ENCODE measurements at places on chromosomes 7 and 10. TPM values are rescaled to one million over a fixed set of nuclear protein-coding genes. Genes with fewer than 3 reads are reported as not detected.

Gene FGFR2
- 149 TPM for total RNA-seq

Gene GRM3
- total RNA-seq = 1.4 TPM

Gene ARHGEF35
- 17.3 TPM for total RNA-seq

Gene ARHGAP22
- total RNA-seq = 4.7 TPM

Gene ZP3
- total RNA-seq = not detected

Gene ZNF467
- total RNA-seq = 16.1 TPM

Gene CCDC136
- total RNA-seq = 74.2 TPM

Gene NEUROD6
- not detected for total RNA-seq

Gene UNCX
- not detected for total RNA-seq

Gene SMARCD3
- 52.9 TPM for total RNA-seq

Gene CEP55
- total RNA-seq = 9.1 TPM

Gene ICA1
- 61.7 TPM for total RNA-seq

Gene CALHM1
- total RNA-seq = not detected

Gene FOXI2
- 1.7 TPM for total RNA-seq

- no peak for DNase-seq
- peaks cover 31% of the 10 kb centered on the region for H3K27me3 ChIP-seq
- no peak overlapping the region for H3K4me3 ChIP-seq
- H3K27ac ChIP-seq = no peak overlapping the region
- no peaks in the 10 kb centered on the region for H3K36me3 ChIP-seq
- H3K4me1 ChIP-seq = peaks cover 9% of the 10 kb centered on the region
Observed at GRCh38 chr10:77034240-77034639, 603.4 kb downstream of the KCNMA1 start.

- H3K4me3 ChIP-seq = peak overlapping the region; percentile 55
- no peaks in the 10 kb centered on the region for H3K27me3 ChIP-seq
- peaks cover 8% of the 10 kb centered on the region for H3K4me1 ChIP-seq
Observed at GRCh38 chr10:97687785-97688781, 1.0 kb upstream of the AVPI1 start.

- H3K36me3 ChIP-seq = peaks cover 15% of the 10 kb centered on the region
- no peaks in the 10 kb centered on the region for H3K27me3 ChIP-seq
- H3K4me3 ChIP-seq = no peak overlapping the region
- H3K27ac ChIP-seq = no peak overlapping the region
Observed at GRCh38 chr10:29612657-29613056, 22.1 kb downstream of the SVIL start.

- no peak overlapping the region for H3K27ac ChIP-seq
- H3K36me3 ChIP-seq = no peaks in the 10 kb centered on the region
- peaks cover 18% of the 10 kb centered on the region for H3K27me3 ChIP-seq
- H3K4me1 ChIP-seq = peaks cover 4% of the 10 kb centered on the region
Observed at GRCh38 chr7:134347567-134347966, 30.8 kb upstream of the SLC35B4 start.

DNA sequence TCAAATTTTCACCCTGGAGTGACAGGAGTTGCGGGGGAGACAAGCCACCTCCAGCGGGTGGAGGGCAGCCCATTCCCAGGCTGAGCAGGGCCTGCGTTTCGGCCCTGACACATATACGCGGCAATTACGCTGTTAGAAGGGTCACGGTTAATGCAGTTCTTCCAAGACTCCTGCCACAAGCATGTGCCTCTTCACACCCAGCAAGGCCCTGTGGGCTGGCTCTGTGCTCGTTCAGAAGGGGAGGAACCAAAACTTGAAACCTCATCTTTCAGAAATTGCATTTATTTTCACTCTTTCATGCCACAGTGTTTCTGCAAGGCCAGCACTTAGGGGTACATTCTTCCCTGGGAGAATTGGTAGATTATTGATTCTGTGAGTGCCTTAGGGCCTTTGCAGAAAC is 24.7 kb downstream of the LRMDA start:
- H3K27ac ChIP-seq = no peak overlapping the region
- peaks cover 13% of the 10 kb centered on the region for H3K4me1 ChIP-seq
- peaks cover 38% of the 10 kb centered on the region for H3K27me3 ChIP-seq

GRCh38 chr10:5563321-5563961 is 38.7 kb downstream of the CALML3 start:
- no peak overlapping the region for H3K4me3 ChIP-seq
- no peak for DNase-seq
- H3K4me1 ChIP-seq = peaks cover 33% of the 10 kb centered on the region
- H3K36me3 ChIP-seq = no peaks in the 10 kb centered on the region
- no peak overlapping the region for H3K27ac ChIP-seq
- H3K27me3 ChIP-seq = peaks cover 34% of the 10 kb centered on the region

- peaks cover 15% of the 10 kb centered on the region for H3K36me3 ChIP-seq
- H3K27ac ChIP-seq = peak overlapping the region; percentile 65
- no peak overlapping the region for H3K4me3 ChIP-seq
- H3K27me3 ChIP-seq = no peaks in the 10 kb centered on the region
- DNase-seq = no peak
Observed at GRCh38 chr7:4072161-4072925, 609.8 kb upstream of the FOXK1 start.

DNA sequence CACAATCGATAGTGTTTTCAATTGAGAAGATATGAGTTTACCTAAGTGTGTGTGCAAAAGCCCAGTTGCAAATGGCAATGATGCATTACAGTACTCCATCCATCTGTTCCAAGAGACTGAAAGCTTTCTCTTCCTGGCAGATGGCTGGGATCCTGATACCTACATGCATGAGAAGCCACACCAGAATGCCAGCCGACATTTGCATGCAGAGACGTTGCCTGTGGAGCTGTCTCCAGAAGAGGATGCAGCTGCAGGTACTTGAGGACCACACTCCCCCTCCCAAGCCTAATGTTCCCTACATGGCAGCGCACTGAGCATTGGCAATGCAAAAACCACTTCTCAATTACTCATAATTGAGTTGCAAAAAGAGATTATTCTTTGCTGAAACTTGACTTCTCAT is 332.1 kb downstream of the WDR11 start:
- DNase-seq = no peak
- H3K27ac ChIP-seq = no peak overlapping the region
- peaks cover 12% of the 10 kb centered on the region for H3K4me1 ChIP-seq
- H3K36me3 ChIP-seq = no peaks in the 10 kb centered on the region

GRCh38 chr10:102960157-102960556 is 42.1 kb downstream of the CNNM2 start:
- H3K36me3 ChIP-seq = no peaks in the 10 kb centered on the region
- peaks cover 15% of the 10 kb centered on the region for H3K4me1 ChIP-seq
- H3K27me3 ChIP-seq = no peaks in the 10 kb centered on the region
- no peak overlapping the region for H3K27ac ChIP-seq
- H3K4me3 ChIP-seq = no peak overlapping the region
- no peak for DNase-seq

DNA sequence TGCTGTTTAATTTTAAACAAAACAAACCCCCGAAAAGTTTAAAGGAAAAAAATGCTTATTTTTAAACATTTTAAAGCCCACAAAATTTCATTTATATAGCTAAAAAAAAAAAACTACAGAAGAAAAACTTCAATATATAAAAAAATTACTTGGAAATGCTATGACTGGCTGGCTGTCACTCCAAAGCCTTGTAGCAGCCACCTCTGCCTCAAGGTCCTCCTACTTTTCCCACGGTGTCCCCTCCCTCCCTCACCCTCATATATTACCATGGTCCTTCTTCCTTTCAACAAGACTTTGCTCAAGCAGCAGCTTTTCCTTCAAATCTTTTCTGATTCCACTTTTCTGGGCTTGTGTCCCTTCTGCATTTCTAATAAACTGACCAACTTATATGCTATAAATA is 122.0 kb downstream of the TPK1 start:
- H3K27me3 ChIP-seq = peaks cover 3% of the 10 kb centered on the region
- no peak overlapping the region for H3K4me3 ChIP-seq
- no peak for DNase-seq
- H3K4me1 ChIP-seq = no peaks in the 10 kb centered on the region
- no peak overlapping the region for H3K27ac ChIP-seq

DNA sequence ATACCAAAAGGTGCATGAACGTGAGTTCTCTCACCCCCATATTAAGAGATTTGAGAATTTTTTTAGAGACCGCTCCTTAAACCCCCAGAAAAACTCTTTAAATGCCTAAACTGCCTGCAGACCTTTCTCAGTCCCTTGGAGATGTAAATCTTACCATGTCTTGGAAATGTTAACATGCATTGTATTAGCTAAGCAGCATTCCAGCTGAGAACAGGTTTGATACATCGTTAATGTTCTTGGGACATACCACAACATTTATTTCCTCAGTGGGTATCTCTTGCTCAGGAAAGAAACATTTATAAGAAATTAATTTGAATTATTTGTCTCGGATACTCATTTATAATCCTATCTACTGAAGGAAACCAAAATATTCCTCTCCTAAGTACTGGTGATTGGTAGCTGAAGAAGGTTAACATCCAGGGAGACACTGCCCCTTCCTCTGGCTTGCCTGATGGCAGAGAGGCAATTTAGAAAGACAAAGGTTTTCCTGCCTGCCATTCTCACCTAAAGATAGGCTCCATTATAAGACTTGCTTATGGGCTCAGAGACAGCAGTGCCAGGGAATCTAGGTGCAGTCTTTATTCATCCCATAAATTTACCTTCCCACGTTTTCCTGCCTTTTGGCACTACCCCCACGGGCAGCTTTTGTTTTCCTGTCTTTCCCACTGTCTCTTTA is 141.2 kb downstream of the COBL start:
- no peak for DNase-seq
- no peaks in the 10 kb centered on the region for H3K27me3 ChIP-seq
- no peak overlapping the region for H3K27ac ChIP-seq
- no peaks in the 10 kb centered on the region for H3K4me1 ChIP-seq
- H3K36me3 ChIP-seq = no peaks in the 10 kb centered on the region

- peaks cover 13% of the 10 kb centered on the region for H3K4me1 ChIP-seq
- no peak for DNase-seq
Observed at GRCh38 chr7:28986028-28986764, 28.1 kb upstream of the TRIL start.

DNA sequence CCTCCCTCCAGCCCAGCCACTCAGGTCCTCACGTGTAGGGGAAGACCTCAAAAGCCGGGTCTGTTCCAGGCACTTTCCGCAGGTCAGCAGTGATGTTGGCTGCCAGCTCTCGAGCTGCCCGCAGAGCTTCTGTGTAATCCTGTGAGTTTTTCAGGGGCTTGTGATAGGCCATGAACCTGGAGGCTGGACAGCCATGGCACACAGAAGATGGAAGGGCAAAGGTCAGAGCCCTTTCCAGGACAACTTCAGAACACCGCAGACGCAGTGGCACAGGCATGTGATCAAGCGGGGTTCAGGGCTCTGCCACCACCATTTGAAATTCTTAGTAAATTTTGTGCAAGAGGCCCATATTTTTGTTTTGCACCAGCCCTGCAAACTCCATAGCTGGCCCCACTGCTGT is 24.0 kb downstream of the NPC1L1 start:
- peak overlapping the region; percentile 76 for H3K27ac ChIP-seq
- no peaks in the 10 kb centered on the region for H3K4me1 ChIP-seq
- H3K36me3 ChIP-seq = peaks cover 18% of the 10 kb centered on the region
- H3K4me3 ChIP-seq = no peak overlapping the region

GRCh38 chr7:28853150-28853549 is 105.0 kb downstream of the TRIL start:
- peaks cover 49% of the 10 kb centered on the region for H3K27me3 ChIP-seq
- no peak for DNase-seq
- peak overlapping the region; percentile 82 for H3K4me3 ChIP-seq
- no peaks in the 10 kb centered on the region for H3K36me3 ChIP-seq
- no peak overlapping the region for H3K27ac ChIP-seq
- H3K4me1 ChIP-seq = no peaks in the 10 kb centered on the region

GRCh38 chr10:116017405-116017804 is 255.6 kb downstream of the GFRA1 start:
- H3K27me3 ChIP-seq = peaks cover 43% of the 10 kb centered on the region
- peaks cover 1% of the 10 kb centered on the region for H3K4me1 ChIP-seq
- no peak for DNase-seq
- no peaks in the 10 kb centered on the region for H3K36me3 ChIP-seq
- no peak overlapping the region for H3K4me3 ChIP-seq

DNA sequence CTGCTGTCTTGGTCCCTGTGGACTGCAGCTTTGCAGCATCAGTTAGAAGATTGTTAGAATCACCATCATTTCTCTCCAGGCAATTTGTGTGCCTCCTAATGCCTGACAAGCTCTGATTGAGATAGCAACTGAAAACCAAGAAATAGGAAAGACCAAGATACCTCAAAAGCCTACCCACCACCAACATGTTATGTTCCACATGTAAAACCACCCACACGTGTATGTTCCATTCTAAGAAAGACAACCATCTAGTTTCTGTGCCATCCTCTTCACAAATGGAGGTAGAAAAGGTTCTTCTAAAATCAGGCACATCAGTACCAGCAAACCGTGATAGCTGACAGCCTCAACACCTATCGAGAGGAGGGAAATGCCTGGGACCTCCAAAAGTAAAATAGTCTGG is 46.9 kb downstream of the TASOR2 start:
- H3K27me3 ChIP-seq = no peaks in the 10 kb centered on the region
- DNase-seq = no peak
- H3K4me3 ChIP-seq = no peak overlapping the region
- H3K4me1 ChIP-seq = peaks cover 6% of the 10 kb centered on the region
- H3K36me3 ChIP-seq = peaks cover 8% of the 10 kb centered on the region

- no peak for DNase-seq
- no peaks in the 10 kb centered on the region for H3K36me3 ChIP-seq
- H3K27ac ChIP-seq = no peak overlapping the region
- H3K4me3 ChIP-seq = no peak overlapping the region
Observed at GRCh38 chr7:105399043-105399725, 10.5 kb upstream of the SRPK2 start.

GRCh38 chr10:96616961-96617360 is 30.1 kb upstream of the TM9SF3 start:
- H3K36me3 ChIP-seq = peaks cover 26% of the 10 kb centered on the region
- peaks cover 7% of the 10 kb centered on the region for H3K4me1 ChIP-seq
- no peak for DNase-seq
- H3K27me3 ChIP-seq = no peaks in the 10 kb centered on the region
- no peak overlapping the region for H3K4me3 ChIP-seq
- no peak overlapping the region for H3K27ac ChIP-seq

GRCh38 chr10:3711918-3712317 is 73.1 kb downstream of the KLF6 start:
- DNase-seq = no peak
- no peak overlapping the region for H3K27ac ChIP-seq
- peaks cover 17% of the 10 kb centered on the region for H3K4me1 ChIP-seq
- H3K27me3 ChIP-seq = peaks cover 9% of the 10 kb centered on the region

DNA sequence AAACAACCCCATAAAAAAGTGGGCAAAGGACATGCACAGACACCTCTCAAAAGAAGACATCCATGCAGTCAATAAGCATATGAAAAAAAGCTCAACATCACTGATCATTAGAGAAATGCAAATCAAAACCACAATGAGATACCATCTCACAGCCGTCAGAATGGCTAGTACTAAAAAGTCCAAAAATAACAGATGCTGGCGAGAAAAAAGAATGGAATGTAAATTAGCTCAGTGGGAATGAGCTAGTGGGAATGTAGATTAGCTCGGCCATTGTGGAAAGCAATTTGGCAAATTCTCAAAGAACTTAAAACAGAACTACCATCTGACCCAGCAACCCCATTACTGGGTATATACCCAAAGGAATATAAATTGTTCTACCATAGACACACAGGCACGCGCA is 287.0 kb downstream of the WDR37 start:
- DNase-seq = no peak
- peaks cover 2% of the 10 kb centered on the region for H3K27me3 ChIP-seq
- no peak overlapping the region for H3K4me3 ChIP-seq

GRCh38 chr7:8068892-8069686 is 100.5 kb downstream of the GLCCI1 start:
- no peak for DNase-seq
- peaks cover 5% of the 10 kb centered on the region for H3K4me1 ChIP-seq
- no peak overlapping the region for H3K4me3 ChIP-seq
- H3K27me3 ChIP-seq = no peaks in the 10 kb centered on the region

GRCh38 chr10:114458955-114459354 is 54.7 kb upstream of the AFAP1L2 start:
- H3K27me3 ChIP-seq = no peaks in the 10 kb centered on the region
- no peak overlapping the region for H3K4me3 ChIP-seq
- H3K4me1 ChIP-seq = no peaks in the 10 kb centered on the region
- H3K27ac ChIP-seq = peak overlapping the region; percentile 46
